Left lung (tissue), 14 donors: ENCODE measurements at places on chromosomes 13 and 19. TPM values are rescaled to one million over a fixed set of nuclear protein-coding genes. Genes with fewer than 3 reads are reported as not detected.

DNA sequence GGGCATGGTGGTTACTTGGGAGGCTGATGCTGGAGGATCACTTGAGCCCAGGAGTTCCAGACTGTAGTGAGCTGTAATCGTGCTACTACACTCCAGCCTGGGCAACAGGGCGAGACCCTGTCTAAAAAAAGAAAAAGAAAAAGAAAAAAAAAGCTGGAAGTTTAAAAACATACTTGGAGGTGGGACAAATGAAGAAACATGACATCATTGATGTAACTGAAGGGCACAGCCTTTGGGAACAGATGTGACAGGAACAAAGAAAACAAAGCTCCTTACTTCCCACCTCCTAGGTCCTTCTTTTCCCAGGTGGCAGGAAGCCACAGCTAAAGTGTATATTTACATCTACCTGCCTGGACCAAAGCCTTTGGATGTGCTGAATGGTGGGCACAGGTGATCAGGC, 1.9 kb downstream of the PEX11G start:
- DNase-seq = no peak
- H3K36me3 ChIP-seq = no peaks in the 10 kb centered on the region
- no peak overlapping the region for H3K27ac ChIP-seq
- no peak overlapping the region for H3K4me3 ChIP-seq
- H3K4me1 ChIP-seq = peaks cover 4% of the 10 kb centered on the region

The ATF5 gene
- total RNA-seq = 25.0 TPM

DNA sequence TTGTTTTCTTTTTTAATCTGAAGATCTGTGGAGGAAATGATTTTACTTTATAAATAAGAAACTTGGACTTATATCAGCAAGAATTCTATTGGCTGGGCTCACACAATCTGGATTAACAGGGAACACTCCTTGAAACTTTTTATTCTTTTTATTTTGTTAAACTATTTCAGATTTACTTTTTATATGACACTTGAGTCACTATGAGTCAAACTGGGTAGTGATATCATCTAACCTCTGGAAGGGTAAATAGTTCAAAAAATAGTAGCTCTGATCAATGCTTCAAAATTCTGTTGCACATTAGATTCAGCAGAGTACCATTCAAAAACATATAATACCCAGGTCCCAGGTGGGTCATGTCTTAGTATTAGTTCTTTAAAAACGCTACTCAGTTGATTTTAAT, 55.1 kb upstream of the NBEA start:
- no peak overlapping the region for H3K4me3 ChIP-seq
- no peak for DNase-seq
- H3K27me3 ChIP-seq = no peaks in the 10 kb centered on the region
- no peaks in the 10 kb centered on the region for H3K4me1 ChIP-seq
- no peak overlapping the region for H3K27ac ChIP-seq

DNA sequence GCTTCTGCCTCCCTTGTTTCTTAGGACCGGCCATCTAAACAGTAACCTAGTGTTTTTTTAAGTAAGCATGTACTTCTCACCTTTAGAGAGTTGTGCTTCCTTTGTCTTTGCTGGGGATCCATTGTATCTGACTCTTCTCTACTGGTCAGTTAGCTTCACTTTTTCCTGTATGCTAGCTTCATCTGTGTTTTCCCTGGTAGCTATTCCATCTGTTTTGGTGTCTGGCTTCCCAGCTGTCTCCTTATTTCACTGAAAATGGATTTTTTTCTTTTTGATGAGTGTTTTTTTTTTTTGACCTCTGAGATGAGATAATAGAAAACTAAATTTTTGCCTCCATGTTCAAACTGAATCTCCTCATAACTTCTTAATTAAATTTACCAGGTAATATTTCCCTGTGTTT, 637.0 kb upstream of the SLC10A2 start:
- no peaks in the 10 kb centered on the region for H3K4me1 ChIP-seq
- no peak overlapping the region for H3K4me3 ChIP-seq
- DNase-seq = no peak
- no peaks in the 10 kb centered on the region for H3K36me3 ChIP-seq
- no peaks in the 10 kb centered on the region for H3K27me3 ChIP-seq

The HIF3A gene
- total RNA-seq = 30.1 TPM

GRCh38 chr13:48778610-48779009, 124.9 kb downstream of the CYSLTR2 start:
- no peak for DNase-seq
- H3K36me3 ChIP-seq = no peaks in the 10 kb centered on the region
- peaks cover 15% of the 10 kb centered on the region for H3K4me1 ChIP-seq
- H3K4me3 ChIP-seq = no peak overlapping the region

The PSMC4 gene
- 59.8 TPM for total RNA-seq

GRCh38 chr19:42961119-42961518, 24.1 kb upstream of the PSG7 start:
- H3K36me3 ChIP-seq = no peaks in the 10 kb centered on the region
- H3K27me3 ChIP-seq = no peaks in the 10 kb centered on the region
- DNase-seq = no peak

DNA sequence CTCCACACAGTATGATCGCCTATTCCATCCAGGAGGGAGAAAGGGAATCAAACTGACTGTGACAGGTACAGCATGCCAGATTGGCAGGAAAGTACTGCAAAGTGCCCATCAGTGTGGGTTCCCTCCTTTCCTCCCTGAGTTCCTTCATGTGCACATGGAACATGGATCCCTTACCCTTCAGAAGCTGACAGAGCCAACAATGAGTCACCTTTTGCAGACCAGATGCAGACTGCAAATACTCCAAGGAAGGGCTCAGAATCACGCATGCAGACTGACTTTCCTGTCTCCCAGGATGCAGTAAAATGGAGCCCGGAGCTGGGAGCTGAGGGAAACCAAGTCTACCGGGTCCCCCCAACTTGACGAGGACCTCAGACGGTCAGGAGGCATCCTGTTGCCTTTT, 41.8 kb downstream of the SACS start:
- no peaks in the 10 kb centered on the region for H3K27me3 ChIP-seq
- DNase-seq = no peak
- no peaks in the 10 kb centered on the region for H3K4me1 ChIP-seq
- H3K27ac ChIP-seq = no peak overlapping the region

DNA sequence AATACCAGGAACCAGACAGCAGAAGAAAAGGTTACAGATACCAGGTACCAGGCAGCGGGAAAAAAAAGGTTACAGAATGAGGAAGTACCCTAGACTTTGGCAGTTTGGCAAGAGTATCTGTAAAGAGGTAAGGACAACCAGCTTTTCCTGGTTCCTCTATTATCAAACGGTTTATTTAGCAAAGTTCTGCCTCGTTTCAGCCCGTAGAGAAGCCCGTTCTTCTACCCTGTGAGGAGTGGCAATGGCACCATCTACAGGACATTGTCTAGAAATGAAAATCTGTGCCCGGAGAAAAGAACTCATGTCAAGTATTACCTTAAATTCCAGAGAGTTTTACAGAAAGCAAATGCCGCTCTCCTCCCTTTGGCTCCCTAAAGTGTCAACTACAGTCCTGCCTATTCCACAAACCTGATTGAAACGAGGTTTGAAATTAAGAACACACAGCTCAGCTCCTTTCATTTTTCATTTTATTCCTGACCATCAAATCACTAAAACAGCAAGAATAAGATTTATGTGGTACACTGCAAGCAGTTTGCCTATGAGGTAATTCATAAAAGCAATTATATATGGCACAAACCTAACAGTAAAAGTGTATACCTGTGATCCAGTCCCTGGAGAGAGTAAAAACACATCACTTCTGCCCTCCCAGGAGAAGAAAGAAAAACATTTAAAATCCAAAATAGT, 226.3 kb downstream of the SLC7A1 start:
- DNase-seq = no peak
- H3K36me3 ChIP-seq = no peaks in the 10 kb centered on the region
- no peak overlapping the region for H3K27ac ChIP-seq
- H3K27me3 ChIP-seq = no peaks in the 10 kb centered on the region
- no peaks in the 10 kb centered on the region for H3K4me1 ChIP-seq

DNA sequence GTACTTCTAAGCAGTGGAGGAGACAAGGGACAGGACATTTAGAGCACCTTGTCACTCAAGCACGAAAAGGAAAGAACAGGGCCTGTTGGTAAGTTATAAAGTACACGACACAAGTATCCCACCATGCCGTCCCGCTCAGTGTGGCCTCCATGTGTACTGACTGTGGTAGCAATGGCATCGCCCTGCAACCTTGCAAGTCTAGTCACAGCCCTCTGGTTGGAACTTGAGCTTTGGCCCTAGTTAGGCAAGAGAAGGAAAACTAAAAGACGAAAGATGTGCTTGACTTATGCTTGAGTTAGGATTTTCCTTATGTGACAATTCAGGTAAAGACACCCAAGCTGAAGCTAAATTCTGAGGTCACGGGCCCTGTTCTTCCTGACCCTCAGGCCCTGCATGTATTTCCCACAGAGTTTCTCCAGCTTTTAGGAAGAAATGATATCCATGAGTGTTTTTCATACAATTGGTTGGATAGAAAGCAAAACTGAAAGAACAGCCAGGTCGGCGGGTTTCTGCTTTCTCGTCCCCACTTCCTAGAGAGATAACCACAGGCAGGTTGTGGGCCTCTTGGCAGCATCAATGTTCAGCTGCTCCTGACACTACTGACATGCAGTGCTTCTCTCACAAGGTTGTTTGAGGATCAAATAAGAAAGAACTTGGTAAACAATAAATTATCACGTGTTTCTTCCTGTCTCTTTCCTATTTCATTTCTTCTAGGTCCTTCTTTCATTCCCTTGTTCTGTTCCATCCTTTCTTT, 216.2 kb downstream of the IRS2 start:
- H3K4me3 ChIP-seq = no peak overlapping the region
- no peaks in the 10 kb centered on the region for H3K27me3 ChIP-seq
- DNase-seq = no peak

The RASGRP4 gene
- 5.3 TPM for total RNA-seq

GRCh38 chr19:9909251-9909650, 27.1 kb downstream of the OLFM2 start:
- no peak overlapping the region for H3K27ac ChIP-seq
- DNase-seq = no peak
- no peaks in the 10 kb centered on the region for H3K36me3 ChIP-seq

GRCh38 chr13:106561551-106562170, 6.3 kb downstream of the ARGLU1 start:
- H3K36me3 ChIP-seq = peaks cover 28% of the 10 kb centered on the region
- H3K4me3 ChIP-seq = no peak overlapping the region
- no peaks in the 10 kb centered on the region for H3K27me3 ChIP-seq

The NLRP5 gene
- not detected for total RNA-seq

DNA sequence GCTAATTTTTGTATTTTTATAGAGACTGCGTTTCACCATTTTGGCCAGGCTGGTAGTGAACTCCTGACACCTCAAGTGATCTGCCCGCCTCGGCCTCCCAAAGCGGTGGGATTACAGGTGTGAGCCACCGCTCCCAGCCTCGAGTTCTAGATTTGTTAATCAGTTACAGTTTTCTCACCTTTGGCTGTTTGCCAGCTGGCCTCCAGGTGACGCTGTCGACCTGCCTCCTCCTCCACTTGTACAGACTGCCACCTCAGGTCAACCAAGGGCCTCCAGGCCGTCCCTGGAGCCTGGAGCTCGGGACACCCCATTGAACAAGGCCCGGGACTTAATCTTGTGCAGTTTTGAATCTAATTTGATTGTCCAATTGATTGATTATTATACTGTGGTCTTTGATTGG, 45.5 kb downstream of the IER2 start:
- no peaks in the 10 kb centered on the region for H3K36me3 ChIP-seq
- H3K27ac ChIP-seq = no peak overlapping the region
- DNase-seq = no peak
- no peaks in the 10 kb centered on the region for H3K27me3 ChIP-seq

The MEX3D gene
- 25.2 TPM for total RNA-seq

- H3K4me1 ChIP-seq = peaks cover 34% of the 10 kb centered on the region
- H3K36me3 ChIP-seq = no peaks in the 10 kb centered on the region
These were observed 1.5 kb downstream of the DZIP1 start for GRCh38 chr13:95642999-95643398.
